NCI-H2029 (cell line): ENCODE measurements at places on chromosomes 1 and 21.

DNA sequence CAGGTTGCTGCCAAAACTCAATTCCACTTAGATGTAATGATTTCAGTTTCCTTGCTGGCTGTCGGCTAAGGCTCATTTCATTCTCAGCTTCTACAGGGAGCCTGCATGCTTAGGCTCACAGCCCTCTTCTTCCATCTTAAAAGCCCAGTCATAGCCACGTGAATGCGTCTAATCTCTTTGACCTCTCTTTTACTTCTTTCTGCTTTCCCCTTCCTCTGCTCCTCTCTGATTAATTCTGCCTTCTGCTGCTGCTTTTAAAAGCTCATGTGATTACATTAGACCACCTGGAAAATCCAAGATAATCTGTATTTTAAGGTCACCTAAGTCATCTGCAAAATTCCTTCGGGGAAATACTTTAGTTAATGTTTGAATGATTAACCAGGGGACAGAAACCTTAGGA, 812.8 kb upstream of the BRINP3 start:
- no peak for DNase-seq

DNA sequence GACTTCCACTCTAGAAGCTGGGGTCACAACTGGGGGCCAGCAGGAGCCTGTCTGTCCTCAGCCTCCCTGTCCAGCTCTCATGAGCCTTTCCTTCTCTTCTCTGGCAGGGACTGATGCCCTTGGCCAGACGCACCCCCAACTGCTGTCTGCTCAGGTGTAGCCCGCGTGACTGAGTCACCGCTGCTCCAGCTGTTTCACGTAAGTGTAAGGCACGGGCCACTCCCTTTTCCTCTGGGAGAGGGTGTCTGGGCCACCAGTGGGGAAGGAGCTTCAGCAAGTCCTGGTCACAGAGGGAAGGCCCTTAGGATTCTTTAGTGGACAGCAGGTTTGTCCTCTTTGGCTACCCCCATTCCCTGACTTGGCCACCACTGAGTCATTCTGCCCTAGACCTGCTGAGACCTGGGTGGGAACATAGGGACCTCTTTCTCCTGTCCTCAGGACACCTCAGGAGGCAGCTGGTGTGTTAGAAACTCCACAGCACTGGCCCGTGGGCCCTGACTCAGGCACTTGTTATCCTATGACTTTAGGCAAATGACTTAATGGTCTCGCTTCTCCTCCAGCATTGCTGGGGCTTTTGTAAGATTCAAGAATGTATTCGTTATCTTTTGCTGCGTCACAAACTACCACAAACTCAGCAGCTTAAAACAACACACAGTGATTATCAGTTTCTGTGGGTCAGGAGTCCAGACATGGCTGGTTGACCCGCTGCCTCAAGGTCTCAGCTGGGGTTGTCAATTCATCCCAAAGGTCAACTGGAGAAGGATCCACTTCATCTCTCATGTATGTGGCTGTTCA, 64.8 kb downstream of the FAM163A start:
- no peak for DNase-seq

DNA sequence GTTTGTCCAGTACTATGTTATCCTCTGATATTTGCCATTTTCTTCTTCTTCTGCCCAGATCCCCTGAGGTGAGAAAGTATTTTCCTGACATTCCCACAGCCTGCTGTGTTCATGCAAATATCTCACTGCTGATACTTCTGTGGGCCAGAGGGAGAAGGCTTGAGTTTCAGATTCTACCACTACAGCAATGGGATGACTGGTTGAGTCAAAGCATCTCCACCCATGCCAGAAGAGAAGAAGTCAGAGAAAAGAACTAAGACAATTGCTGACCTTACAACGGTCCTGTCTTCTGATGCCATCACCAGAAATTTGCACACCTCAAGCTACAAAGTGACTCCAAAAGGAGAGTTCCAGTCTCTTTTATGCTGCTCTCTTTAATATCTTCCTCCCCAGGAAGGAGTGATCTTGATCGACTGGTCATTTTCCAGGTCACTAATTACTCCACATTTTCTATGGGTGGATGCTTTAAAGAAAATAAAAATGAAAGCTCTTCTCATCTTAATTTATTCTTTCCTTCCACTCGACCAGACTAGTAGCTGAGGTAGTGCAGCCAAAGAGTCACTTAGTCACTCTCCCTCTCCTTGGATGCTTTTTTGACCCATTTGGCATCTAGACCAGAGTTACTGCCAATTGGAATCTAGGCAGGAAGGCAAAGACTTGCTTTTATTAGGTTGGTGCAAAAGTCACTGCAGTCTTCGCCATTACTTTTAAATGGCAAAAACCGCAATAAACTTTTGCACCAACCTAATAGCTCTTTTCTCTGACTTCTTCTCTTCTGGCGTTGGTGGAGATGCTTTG, 195.1 kb downstream of the PTPRC start:
- DNase-seq, result no peak

DNA sequence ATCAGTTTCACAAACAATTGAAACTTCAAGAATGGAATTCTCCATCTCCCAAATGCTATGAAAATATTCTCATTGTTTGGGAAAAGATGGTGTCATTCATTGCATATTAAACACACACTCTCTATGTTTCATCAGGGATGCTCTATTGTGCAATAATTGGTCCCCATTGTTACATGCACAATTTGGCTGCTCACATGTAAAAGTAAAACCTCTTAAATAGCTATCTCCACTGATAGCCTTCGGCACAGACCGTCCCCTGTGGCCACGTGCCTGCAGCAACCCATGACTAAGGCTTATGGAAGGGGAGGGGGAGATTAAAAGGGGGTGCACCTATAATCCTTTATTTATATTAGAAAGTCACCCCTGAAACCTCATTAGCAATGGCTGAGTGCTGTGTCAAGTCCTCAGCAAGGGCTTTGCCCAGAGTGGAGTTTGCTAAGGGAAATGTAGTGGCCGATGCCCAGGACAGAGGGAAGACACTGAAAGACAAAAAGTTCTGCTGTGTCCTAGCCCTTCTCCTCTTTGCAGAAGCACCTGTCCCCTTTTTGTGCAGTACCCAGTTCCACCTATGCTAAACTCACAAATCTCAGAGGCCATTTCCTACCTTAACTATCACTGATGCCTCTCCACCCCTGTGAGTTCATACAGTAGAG, 309.6 kb upstream of the ESRRG start:
- no peak for DNase-seq
